M059J (cell line): ENCODE measurements at places on chromosomes 4 and X.

DNA sequence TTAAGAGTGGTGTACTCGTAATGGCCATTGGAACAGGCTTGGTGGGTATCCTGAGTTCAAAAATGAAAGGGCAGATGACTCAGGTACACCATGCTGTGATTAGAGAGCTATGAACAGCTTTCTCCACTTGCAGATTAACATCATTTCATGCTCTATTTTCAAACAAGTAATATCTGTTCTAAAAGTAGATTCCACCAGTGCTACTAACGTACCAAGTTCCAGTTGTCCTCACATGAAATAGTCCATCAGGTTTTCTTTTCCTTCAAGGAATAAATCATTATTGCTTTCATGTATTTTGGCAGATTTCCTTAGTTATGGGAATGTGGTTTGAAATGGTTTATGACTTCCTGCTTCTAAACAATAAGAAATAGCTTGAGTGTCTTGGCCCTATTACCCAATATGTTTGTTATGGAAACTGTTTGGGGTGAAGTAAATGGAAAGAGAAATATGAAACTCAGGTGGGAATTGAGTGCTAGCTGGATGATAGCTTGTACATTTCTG lies 49.9 kb downstream of the PCDH7 start:
- DNase-seq = peak; percentile 57

DNA sequence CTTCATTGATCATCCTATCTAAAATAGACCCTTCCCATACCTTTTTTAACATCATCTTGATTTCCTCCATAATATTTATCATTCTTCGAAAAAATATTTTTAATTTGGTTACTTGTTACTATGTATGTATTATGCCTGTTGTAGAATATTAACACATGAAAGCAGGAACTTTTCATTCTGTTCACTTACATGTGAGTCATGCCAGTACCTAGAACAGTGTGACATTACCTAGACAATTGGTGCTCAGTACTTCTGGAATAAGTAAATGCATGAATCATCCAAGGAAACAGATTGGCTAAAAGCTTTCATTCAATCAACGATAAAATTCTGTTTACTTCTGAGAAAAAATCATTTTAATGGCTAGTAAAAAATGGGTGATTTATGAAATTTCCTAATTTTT lies 76.4 kb downstream of the CXXC4 start:
- no peak for DNase-seq

- DNase-seq = no peak
Measured at GRCh38 chrX:2483398-2484060, 17.2 kb downstream of the DHRSX start.

- peak; percentile 42 for DNase-seq
Measured at GRCh38 chr4:93658443-93658842, 170.1 kb upstream of the ATOH1 start.

GRCh38 chrX:14872355-14872754 lies 514 bp downstream of the FANCB start:
- DNase-seq = peak; percentile 17

DNA sequence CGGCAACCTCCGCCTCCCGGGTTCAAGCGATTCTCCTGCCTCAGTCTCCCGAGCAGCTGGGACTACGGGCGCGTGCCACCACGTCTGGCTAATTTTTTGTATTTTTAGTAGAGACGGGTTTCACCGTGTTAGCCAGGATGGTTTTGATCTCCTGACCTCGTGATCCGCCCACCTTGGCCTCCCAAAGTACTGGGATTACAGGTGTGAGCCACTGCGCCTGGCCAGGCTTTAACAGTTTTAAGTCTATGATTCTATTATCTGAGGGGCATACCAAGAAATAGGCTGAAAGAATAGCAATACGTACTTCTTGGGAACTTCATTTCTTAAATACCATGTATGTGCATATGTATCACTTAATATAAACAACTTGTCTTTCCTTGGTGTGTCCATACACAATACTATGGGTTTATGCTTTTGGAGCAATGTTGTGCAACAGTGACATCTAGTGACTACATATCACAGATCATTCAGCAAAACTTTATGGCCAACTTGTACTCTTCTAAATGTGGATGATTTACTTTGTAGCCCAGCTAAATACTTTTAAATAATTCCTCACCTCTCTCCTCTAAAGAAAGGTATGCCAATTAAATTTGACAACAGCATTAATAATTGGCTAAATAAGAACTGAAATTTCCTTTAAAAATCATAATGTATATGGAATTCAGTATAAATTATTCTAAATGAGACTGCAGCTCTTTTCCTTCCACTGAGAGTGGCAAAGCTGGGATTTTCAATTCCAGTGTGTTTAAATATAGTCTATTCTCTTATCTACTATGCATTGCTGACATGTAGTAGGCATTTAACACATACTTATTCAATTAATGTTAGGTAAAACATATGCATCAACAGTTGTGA lies 10.4 kb downstream of the SLC9B1 start:
- peak; percentile 59 for DNase-seq

DNA sequence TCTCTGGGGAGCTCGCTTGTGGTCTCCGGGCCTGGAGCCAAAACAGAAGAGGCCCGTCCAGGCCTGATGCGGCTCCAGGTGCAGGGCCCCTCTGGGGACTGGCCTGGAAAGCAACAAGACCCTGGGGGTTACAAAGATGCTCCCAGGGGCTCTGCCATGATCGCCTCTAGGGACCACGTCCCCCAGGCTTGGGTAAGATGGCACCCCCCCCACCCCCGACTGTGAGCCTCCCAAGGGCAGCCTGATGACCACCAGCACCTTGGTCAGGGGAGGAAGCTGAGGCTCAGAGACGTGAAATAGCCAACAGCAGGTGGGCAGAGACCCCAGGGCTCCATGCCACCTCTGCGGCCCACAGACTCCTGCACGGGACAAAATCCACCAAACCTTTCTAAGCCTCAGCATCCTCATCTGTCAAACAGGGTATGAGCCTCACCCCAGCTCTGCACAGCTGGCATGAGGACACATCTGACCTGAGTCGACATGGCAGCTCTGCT lies 25.4 kb downstream of the C4orf50 start:
- DNase-seq = no peak

- no peak for DNase-seq
Measured at GRCh38 chrX:95889279-95889678, 795.4 kb upstream of the DIAPH2 start.

- no peak for DNase-seq
Measured at GRCh38 chr4:6555519-6555918, 19.5 kb upstream of the MAN2B2 start.

DNA sequence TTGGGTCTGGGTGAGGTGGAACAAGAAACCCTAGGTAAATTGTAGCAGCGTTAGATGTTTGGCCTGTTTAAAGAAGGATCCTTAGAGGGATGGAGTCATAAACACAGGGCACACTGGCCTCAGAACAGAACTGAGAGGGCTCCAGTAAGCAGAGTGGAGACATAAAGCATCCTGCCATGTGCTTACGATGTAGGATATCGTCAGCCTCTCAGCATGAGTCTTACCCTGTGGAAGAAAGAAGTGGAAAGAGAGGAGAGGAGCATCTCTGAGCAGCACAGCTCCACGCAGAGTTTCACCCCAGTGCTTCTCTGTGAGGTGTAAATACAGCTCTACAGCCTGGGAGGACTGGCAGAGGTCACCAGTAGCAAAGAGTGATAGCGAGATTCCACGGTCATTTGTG lies 27.8 kb upstream of the SORBS2 start:
- no peak for DNase-seq

- no peak for DNase-seq
Measured at GRCh38 chr4:98466868-98467599, 191.4 kb downstream of the TSPAN5 start.

DNA sequence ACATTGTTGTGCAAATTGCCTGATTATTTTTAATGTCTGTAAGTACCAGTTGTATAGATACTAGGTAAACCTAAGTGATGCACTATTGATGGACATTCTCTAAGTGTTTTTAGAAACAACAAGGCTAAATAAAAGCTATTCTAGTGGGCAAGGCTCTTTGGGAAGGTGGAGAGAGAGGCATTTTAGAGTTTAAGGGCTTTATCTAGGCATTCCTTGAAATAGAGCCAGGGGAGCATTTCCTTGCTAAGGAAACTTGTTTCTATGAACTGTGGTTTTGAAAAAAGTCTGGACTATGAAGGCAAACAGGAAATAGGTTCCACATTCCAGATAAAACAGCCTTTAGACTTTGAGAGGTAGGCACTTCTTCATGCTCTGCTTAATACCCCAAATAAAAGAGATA lies 23.8 kb downstream of the BMX start:
- DNase-seq = peak; percentile 79

GRCh38 chr4:46922205-46922604 lies 13.2 kb upstream of the COX7B2 start:
- no peak for DNase-seq

- no peak for DNase-seq
Measured at GRCh38 chr4:141724646-141725045, 88.3 kb downstream of the IL15 start.

DNA sequence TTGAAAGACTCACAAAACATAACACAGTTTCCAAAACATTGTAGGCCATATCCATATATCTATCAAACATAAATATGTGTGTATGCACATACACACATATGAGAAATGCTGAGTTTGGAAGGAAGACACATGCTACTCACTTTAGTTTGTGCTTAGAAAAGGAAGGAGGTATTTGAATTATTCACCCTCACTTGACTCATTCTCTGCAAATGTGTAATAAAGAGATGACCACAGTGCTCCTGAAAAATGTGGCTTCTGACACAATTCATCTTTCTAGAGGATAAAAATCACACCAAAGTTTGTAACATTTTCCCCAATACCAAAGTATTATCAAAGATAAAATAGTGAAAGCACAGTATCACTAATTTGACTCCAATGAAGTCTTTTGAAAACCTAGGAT lies 950.1 kb downstream of the FAT4 start:
- peak; percentile 29 for DNase-seq

DNA sequence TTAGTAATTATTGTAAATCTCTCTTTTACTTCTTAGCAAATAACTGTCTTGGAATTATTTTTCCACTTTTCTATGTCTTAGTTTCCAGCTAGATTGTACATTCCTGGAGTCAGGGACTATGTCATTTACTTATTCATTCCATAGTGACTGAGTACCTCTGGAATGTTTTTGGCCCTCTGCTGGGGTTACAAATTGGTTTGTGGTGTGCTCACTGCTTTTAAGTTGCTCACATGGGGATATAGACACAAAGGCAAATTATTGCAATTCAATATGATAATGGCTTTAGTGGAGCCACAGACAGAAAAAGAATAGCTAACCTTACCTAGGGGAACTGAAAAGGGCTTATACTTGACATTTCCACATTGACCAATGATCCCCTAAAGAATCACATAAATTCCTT lies 63.7 kb upstream of the PDGFRA start:
- DNase-seq = peak; percentile 92

DNA sequence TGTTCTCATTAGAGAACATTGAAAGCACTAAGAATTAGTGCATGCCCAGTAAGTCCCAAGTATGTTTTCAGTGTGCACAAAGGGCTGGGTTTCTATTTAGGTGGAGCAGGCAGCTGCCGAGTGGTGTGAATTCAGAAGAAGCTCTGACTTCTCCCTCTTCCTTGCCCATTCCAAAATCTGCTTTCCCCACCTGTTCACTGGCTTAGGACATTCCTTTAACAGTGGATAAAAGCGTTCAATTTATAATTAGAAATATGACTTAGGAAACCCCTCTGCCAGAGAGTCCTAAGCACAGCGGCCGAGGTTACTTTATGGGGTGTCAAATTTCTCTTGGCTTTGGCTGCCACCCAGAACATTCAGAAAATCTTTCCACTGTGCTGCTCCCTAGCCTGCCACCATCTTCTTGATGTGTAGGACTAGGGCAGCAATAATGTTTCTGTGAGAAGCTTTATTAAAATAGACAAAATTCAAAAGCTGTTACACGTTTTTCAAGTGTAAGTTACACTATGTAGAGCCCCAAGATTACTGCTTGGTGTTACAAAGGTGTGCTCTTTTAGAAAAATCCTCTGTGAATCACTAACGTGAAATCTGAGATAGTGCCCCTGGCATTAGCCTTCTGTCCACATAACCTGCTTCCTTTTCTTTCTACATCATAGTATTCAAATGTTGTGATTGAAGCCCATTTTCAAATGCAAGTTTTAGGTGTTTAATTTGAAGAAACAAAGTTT lies 191.6 kb upstream of the ANKRD50 start:
- DNase-seq = peak; percentile 66

- DNase-seq = no peak
Measured at GRCh38 chr4:40967550-40967949, 217.8 kb downstream of the NSUN7 start.

- DNase-seq = peak; percentile 83
Measured at GRCh38 chrX:39815631-39816030, 282.1 kb downstream of the BCOR start.

- DNase-seq = no peak
Measured at GRCh38 chrX:46209037-46209436, 336.2 kb downstream of the ZNF674 start.

DNA sequence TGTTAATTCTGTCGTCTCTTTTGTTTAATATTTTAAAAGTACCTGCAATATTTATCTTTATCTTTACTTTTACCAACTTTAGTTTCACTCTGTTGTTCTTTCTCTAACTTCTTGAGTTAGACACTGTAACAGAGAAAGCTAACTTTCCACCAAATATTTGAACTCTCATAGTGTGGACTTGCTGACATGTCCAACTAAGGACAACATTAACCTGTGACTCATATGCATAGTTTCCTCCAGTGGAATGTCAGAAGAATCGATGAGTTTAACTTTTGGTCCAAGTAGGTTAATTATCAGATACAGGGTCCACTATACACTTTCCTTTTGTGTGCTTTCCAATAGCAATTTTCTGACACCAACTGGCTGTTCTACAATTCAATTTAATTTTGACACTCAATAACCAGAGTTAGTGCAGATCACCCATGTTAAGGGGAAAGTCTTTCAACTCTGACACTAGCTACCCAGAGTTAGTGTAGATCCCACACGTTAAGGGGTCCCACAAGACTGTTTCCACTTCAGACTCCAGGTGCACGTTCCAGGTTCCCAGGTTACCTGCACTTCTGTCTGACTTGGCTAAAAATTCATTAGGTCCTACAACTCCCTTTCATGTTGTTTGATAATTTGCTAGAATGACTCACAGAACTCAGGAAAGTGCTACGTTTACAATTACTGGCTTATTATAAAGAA lies 559.0 kb upstream of the AMOT start:
- peak; percentile 67 for DNase-seq

- DNase-seq = no peak
Measured at GRCh38 chrX:41822892-41823291, 98.9 kb downstream of the GPR82 start.
